ENCODE measurements at places on chromosomes 7 and 10.

DNA sequence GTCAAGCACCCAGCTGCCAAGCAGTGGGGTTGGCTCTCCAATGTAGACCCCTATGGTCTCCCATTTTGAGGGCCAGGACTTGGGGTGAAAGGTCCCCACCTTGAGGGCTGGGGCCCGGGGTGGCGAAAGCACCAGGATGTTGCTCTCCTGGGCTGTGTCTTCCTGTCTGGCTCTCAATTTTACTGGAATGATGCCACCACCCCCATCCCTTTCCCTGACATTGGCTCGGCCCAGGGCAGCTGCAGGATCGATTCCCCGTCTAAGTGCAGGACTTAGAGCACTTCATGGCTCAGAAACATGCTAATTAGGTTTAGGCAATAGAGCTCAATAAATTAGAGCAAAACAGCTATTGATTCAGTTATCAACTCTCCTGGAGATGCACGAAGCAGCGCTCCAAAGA, 27.0 kb upstream of the HSPA12A start:
- DNase-seq: no peak

- no peak for DNase-seq
These were observed 30.6 kb downstream of the APBB1IP start for GRCh38 chr10:26468700-26469099.

- peak; percentile 59 for DNase-seq
These were observed 431.2 kb upstream of the IGFBP3 start for GRCh38 chr7:46352004-46352954.

- no peak for DNase-seq
These were observed 41.2 kb upstream of the PHYHIPL start for GRCh38 chr10:59135275-59135674.

GRCh38 chr7:50982626-50983025, 199.9 kb upstream of the GRB10 start:
- DNase-seq: no peak

DNA sequence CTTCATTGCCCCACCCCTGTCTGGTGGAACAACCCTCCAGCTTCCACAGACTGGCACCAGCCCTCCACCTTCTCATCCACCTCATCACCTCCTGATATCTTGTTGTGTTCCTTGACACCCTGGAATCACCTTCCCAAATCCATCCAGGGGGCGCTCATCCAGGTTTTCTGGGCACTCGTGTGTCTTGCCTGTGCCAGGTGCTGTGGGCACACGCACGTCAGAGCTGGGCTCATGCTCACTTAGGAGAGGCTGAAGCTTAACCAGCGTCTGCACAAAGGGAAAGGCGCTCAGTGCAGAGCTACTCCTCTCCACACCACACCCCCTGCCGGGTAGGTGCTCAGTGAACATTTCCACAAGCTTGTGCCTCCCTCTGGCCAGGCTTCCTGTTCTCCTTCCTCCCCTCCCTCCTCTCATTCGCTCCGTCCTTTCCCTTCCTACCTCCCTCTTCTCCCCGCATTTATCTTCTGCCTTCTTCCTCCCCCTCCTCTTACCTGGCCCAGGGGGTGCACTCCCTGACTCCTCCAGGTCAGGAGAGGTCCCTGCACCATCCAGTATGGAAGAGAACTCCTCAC, 4.8 kb downstream of the ADCYAP1R1 start:
- DNase-seq: no peak

GRCh38 chr10:69629897-69630650, at the start of gene FAM241B:
Gene FAM241B, plus strand, starts transcription at chr10:69630247. Its CDS starts 1,497 bp downstream, at chr10:69631744.
- peak; percentile 38 for DNase-seq

DNA sequence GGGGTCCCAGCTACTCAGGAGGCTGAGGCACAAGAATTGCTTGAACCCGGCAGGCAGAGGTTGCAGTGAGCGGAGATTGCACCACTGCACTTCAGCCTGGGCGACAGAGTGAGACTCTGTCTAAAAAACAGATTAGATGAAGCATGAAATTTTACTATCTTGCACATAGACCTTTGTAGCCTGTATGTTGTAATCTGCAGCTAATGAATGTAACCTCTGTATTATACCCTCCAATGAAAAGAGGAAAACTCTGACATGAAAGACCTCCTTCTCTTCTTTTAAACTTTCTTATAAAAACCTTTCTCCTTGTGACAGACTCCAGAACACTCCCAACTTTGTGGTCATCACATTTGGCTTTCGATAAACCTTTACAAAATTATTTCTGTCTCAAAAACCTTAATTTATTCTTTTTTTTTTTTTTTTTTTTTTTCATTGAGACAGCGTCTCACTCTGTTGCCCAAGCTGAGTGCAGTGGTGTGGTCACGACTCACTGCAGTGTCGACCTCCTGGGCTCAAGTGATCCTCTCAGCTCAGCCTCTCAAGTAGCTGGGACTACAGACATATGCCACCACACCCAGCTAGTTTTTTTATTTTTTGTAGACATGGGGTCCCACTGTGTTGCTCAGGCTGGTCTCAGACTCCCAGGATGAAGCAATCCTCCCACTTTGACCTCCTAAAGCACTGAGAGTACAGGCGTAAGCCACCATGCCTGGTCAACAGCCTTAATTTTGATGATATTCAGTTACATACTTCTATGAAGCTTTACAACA, 97.4 kb downstream of the SVOPL start:
- DNase-seq: no peak

GRCh38 chr7:94612661-94613060, 43.3 kb downstream of the SGCE start:
- no peak for DNase-seq

GRCh38 chr10:72754275-72755032, 62.5 kb downstream of the MCU start:
- DNase-seq: no peak

DNA sequence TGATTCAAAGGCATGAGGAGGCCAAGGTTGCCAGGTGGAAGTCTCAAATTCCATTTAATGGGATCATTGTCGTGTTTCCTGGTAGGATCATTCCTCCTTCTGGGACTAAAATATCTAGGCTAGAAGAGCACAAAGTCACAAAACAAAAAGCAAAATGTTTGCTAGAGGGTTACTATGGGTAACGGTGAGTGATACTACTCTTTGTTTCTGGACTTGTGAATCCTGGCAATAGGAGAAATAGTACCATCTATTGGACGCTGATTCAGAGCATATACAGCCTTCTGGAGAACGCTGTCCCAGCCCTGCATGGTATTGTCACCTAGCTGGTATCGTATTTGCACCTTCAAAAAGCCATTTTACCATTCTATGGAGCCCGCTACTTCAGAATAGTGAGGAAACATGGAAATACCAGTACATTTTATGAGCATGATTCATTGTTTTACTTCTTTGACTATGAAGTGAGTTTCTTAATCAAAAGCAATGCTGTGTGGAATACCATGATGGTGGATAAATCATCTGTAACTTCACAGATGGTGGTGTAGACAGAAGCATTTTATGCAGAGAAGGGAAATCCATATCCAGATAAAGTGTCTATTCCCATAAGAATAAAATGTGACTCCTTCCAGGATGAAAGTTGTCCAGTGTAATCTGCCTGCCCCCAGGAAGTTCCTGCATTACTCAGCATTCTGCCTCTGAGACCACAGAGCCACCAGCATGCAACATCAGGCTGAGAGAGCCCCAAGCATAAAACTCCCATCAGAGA, 361.0 kb downstream of the ETV1 start:
- peak; percentile 60 for DNase-seq

DNA sequence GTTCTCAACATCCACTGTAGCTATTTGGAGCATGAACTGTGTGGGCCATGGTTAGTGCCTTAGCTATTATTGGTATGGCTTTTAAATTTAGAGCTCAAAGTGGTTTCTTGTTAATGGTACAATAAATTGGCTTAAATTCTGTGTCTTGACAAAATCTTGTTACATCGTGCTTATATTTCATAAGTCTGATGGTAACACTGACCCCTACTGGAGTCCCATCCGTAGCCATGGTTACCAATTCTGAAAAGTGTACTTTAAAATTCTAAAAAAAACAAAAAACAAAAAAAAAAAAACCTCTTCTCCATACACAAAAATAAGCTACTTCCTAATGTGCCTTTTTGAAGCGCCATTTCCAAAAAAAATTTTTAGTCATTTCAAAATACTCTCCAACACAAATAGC, 6.4 kb upstream of the RPP30 start:
- DNase-seq: no peak

GRCh38 chr7:75795831-75796285, 17.7 kb downstream of the CCL24 start:
- DNase-seq: no peak

- DNase-seq: no peak
These were observed 164.9 kb upstream of the HGF start for GRCh38 chr7:81934596-81935301.

DNA sequence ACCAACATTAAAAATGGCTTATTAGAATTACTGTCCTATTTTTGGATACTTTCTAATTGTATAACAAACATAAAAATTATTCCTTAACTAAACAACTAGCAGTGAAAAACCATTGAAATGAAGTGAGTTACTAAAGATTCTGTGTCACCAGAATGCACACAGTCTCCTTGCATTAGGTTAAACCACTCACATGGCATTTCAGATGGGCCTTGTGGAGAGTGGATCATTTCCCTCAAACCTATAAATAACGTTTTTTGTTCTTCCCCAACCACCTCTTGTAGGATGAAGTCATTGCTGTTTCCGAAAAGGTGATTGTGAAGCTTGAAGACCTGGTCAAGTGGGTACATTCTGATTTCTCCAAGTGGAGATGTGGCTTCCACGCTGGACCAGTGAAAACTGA, 38.4 kb downstream of the ARID5B start:
- DNase-seq: no peak

DNA sequence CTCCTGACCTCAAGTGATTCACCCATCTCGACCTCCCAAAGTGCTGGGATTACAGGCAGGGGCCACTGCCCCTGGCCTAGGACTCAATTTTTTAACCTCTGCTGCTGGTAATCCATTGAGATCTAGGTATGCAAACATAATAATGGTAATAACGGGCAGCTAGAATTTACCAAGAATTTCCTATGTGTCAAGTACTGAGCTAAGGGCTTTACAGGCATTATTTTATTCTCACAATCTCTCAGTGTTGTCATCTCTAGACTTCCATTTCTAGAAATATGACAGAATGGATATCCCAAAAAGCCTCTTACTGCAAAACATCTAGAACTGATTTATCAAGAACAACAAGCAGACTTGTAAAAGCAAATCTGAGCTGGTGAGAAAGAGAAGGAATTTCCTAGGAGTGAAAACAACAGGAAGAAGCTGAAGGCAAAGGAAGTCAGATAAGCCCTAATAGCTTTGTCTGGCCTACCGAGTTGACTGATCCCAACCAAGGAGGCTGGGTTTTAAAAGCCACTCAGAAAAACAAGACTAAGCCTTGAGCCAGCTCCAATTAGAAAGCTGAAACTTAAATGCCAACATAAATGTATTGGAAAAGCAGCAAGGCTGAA, 70.6 kb downstream of the CCDC71L start:
- no peak for DNase-seq

GRCh38 chr7:133108023-133108422, 26.1 kb upstream of the CHCHD3 start:
- no peak for DNase-seq

- DNase-seq: no peak
These were observed 751.8 kb downstream of the KCNMA1 start for GRCh38 chr10:76885816-76886215.

- DNase-seq: no peak
These were observed 196.9 kb downstream of the ZNF716 start for GRCh38 chr7:57646901-57647246.

DNA sequence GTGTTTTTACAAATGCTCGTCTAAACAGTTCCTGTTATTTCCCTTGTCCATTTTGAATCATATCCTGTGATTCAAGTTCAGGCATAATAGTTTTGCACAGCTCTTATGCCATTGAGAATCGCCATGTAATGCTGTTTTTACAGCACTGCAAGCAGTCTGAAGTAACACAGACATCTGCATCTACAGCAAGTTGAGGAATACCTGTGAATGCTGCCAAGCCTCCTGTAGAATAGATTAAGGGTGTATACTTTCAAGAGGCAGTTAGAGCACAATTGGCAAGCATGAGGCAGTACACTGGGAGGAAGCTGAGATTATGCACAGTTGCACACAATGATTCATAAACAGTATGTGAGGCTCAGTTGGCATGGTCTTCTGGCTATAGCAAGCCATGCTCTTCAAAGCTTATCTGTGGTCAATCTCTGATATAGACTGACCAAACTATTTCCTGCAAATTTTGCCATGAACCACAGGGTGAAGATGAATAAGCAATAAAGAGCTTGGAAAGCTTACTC, 121.9 kb upstream of the AKR1E2 start:
- DNase-seq: peak; percentile 90

DNA sequence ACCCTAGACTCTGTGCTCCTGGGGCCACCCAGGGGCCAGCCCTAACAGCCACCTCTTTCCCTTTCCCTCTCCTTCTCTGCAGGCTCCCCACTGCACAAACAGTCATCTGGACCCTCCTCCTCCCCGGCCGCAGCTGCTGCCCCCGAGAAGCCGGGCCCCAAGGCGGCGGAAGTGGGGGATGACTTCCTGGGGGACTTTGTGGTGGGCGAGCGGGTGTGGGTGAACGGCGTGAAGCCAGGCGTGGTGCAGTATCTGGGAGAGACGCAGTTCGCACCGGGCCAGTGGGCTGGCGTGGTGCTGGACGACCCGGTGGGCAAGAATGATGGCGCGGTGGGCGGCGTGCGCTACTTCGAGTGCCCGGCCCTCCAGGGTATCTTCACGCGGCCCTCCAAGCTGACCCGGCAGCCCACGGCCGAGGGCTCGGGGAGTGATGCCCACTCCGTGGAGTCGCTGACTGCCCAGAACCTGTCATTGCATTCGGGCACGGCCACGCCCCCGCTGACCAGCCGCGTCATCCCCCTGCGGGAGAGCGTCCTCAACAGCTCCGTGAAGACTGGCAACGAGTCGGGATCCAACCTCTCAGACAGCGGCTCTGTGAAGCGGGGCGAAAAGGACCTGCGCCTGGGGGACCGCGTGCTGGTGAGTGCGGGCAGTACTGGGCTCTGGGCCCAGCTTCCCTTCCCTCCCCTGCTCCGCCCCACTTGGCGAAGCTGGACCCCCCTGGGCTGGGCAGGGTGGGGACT, 49.3 kb downstream of the CLIP2 start:
- DNase-seq: no peak

- DNase-seq: no peak
These were observed 331.7 kb downstream of the SORCS1 start for GRCh38 chr10:106832846-106833245.

DNA sequence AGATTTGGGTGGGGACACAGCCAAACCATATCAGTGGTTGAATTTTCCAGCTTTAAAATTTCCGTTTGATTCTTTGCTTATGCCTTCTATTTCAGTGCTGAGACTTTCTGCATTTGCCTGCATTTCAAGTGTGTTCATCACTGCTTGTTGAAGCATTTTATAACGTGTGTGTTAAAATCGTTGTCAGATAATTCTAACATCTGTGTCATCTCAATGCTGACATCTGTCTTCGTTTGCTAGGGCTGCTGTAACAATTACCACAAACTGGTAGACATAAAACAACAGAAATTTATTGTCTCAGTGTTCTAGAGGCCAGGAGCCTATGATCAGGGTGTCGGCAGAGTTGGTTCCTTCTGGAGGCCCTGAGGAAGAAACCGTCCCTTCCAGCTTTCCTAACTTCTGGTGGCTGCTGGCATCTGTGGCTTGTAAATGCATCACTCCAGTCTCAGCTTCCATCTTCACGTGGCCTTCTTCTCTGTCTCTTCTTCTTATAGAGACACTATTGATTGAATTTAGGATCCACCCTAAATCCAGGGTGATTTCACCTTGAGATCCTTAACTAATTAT, 71.1 kb upstream of the SDK1 start:
- no peak for DNase-seq
